Daoy (cell line): ENCODE measurements at places on chromosomes 3 and 15. TPM values are rescaled to one million over a fixed set of nuclear protein-coding genes. Genes with fewer than 3 reads are reported as not detected.
A peak's percentile ranks its signal among the peaks of the same experiment; 100 is the strongest.

DNA sequence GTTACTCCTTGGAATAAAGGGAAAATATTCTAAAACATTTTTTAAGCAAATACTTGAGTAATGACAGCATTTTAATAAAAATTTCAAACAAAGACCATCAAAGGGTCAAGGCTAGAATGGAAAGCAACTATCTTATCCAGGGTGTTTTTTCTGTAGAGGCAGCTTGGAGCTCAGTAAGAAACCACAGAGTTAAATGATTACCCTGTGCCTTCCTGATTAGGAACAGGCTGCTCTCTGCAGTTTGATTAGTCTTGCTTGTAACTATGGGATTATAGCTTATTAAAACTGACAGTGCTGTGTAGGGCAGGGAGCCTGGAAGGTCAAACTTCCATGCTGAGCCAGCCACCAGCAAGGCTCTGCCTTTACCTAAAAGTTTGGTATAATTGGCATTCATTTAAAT is 33.1 kb downstream of the QTRT2 start:
- no peak for DNase-seq

- DNase-seq: peak; percentile 93
Measured at GRCh38 chr15:41490355-41490754, 3.3 kb upstream of the ITPKA start.

- DNase-seq: no peak
Measured at GRCh38 chr3:69384326-69384725, 1.6 kb downstream of the FRMD4B start.

Gene CCDC54
- not detected in 2 replicates for total RNA-seq

Gene PPP2R3A
- 6.5 and 10.2 TPM in 2 replicates for total RNA-seq

- peak; percentile 40 for DNase-seq
Measured at GRCh38 chr15:25862071-25862471, 1.1 kb downstream of the ATP10A start.

- no peak for DNase-seq
Measured at GRCh38 chr15:71698742-71699141, 111.6 kb upstream of the NR2E3 start.

- no peak for DNase-seq
Measured at GRCh38 chr3:170002879-170003278, 34.9 kb upstream of the GPR160 start.

- DNase-seq: no peak
Measured at GRCh38 chr3:174651951-174652350, 207.2 kb upstream of the NAALADL2 start.

DNA sequence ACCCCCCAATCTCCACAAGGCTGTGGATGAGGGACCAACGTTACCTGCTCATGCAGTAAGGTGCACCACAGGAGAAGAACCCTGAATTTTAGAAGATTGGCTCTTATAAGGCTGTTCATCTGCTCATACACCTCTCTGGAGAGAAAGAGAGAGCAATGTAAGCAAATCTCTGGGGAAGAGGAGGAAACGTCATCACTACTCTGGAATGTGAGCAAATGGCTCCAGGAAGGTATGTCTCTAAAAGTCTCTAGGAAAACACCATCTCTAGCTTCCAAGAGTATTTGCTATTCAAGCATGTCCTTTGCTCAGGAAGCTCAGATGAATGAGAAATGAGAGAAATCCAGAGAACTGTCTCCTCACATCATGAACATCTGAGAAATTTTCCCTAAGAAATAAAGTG is 235.4 kb downstream of the TBL1XR1 start:
- no peak for DNase-seq

Gene ADPRH
- 0.86 and 2.5 TPM in 2 replicates for total RNA-seq
